ENCODE measurements at places on chromosomes 12 and 14.

GRCh38 chr12:15196221-15196620, 25.0 kb downstream of the RERG start:
- no peak for DNase-seq

DNA sequence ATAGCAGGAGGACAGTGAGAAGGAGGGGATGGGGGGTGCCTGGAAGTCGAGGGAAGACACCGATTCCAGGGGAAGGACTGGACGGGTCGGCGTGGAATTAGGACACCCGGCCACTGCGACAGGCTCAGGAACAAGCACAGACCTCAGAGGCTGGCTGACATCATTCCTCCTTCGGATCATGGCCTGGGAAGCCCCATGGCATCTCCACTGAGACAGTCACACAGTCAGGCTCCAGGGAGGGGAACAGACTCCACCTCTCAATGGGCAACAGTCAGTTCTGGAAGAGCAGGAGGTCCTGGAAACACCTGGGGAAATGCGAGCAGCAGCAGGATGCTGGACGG, 67.9 kb upstream of the FBRSL1 start:
- no peak for DNase-seq

DNA sequence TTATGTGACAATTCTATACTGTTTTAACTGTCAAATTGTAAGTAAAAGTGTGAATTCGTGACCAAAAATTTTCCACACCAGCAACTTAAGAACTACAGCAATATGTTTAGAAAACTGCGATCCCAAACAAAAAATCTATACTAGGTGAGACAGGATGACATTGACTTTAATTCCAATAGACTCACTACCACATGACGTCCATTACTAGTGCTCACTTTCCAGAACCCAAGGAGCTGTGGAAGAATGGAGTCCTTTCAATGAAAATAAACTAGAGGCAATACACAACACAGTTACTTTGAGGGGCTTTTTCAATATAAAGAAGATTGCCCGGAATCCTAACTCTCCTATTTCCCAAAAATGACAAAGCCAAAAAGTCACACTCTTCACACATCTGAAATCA, 1.4 kb downstream of the EPS8 start:
- DNase-seq: no peak

GRCh38 chr14:65100922-65101541, 1.3 kb downstream of the MAX start:
- DNase-seq: no peak

DNA sequence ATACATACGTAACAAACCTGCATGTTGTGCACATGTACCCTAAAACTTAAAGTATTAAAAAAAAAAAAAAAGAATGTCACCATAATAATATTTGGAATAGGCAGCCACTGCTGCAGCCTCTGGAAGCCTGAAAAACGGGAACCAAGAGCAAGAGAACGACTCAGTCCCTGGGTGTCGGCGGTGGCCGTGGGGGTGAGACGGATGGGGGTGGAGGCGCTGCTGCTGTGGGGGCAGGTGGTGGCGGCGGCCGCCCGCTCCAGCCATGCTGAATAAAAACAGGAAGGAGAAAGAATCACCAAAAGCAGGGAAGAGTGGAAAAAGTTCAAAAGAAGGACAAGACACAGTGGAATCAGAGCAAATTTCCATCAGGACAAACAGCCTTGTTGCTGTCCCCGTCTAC, 46.9 kb downstream of the ZFYVE21 start:
- no peak for DNase-seq

GRCh38 chr12:106715582-106715981, 58.9 kb upstream of the RIC8B start:
- no peak for DNase-seq

- no peak for DNase-seq
These were observed 34.2 kb upstream of the KRR1 start for GRCh38 chr12:75545636-75546035.
